GF-D8 (cell line): ENCODE measurements at places on chromosomes 2 and 18.

GRCh38 chr2:68811364-68811763 is 59.8 kb downstream of the BMP10 start:
- DNase-seq = no peak

GRCh38 chr2:8391126-8391525 is 290.7 kb upstream of the ID2 start:
- DNase-seq = no peak

GRCh38 chr18:24051031-24051947 is 36.7 kb downstream of the TTC39C start:
- DNase-seq = no peak

DNA sequence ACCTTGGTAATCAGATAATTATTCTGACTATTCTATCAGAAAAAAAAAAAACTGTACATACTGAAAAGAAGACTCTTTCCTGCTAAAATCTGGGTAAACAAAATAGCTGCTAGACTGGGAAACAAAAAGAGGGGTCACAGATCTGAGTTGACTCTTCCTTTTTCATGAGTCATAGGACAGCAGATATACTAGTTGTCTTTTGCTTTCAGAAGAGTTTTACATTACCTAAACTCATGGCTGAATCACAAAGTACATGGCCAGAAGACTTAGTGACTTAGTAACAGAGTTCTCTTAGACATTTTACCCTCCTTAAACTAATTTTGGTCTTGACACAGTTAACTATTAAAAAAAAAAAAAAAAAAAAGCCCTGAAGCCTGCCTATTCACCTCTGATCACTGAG is 834.0 kb upstream of the FSHR start:
- no peak for DNase-seq

- DNase-seq = no peak
Observed at GRCh38 chr2:186713691-186714090, 19.8 kb downstream of the FAM171B start.

DNA sequence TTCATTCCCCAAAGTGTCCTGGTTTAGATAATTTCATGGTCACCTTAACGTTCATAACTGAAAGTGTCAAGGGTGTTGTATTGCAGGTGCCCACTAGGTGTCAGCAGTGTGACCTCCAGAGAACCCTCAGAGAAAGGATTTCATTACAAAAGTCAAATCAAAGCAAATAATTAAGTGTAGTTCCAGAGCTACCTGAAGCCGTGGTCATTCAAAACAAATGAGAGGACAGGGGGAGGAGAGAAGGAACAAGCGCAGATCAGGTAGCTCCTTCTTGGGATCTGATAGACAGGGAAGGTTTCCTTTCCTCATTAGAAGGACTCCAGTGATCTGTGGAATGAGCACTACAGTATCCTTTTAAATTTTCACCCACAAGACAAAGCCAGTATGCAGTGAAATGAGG is at the start of gene SLC9A4:
TSS of gene SLC9A4 (plus strand) at position 207 of the 400 bp plus-strand sequence. CDS start 534 bp downstream, outside the sequence.
- no peak for DNase-seq

- DNase-seq = no peak
Observed at GRCh38 chr2:209942426-209942825, 60.0 kb upstream of the RPE start.

- DNase-seq = no peak
Observed at GRCh38 chr18:26614374-26614773, 66.0 kb upstream of the KCTD1 start.

GRCh38 chr18:22505141-22505591 is 87.5 kb upstream of the CTAGE1 start:
- DNase-seq = no peak

DNA sequence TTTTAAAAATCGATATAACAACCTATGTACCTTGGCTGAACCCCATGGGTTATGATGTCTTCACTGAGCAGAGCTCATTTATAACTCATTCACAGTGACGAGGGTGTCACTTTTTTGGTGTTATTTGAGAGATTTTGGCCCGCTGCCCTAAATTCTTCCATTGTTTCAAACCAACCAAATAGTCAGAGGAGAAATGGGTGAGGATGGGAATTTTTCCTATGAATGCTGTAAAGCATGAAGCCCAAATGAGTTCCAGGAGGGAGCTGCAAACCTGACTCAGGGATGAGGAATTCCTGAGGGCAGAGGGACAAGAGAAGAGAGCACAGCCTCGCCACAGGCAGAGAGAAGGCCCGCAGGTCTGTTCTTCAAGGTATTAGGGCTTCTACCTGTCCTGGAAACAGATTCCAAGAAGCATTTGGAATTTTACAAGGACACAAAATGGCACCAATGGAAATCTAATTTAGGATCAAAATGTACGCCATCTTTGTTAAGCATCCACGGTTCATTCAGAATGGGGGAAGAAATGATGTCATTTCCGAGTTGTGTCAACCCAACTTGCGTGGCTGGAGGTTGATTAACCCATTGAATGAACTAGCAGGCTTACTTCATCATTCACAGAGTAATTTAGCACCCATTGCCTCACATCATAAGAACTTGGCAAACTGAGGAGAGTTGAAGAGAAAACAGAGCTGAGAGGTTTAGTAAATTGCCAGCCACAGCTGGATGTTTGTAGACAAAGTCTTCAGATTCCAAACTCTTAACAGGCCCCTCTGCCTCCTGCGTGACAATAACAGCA is 133.5 kb downstream of the LAMA3 start:
- no peak for DNase-seq

DNA sequence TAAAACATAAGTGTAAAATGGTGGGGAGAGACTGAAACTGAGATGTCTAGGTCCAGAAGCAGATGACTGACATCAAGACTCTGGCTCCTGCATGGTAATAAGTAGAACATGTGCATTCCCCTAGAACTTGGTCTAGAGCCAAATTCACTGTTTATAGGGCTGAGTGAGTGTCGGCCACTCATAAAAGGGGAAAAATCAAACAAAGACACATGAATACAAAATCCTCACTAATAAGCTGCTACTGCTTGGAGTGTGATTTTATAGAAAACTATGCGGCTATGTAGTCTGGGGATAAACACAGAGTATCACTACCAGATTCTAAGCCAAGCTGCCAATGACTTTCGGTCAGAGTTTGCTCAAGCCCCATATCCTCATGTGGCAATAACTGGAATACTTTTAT is 1080.8 kb upstream of the DDX18 start:
- DNase-seq = no peak

GRCh38 chr2:162257425-162257824 is 14.2 kb upstream of the FAP start:
- no peak for DNase-seq

DNA sequence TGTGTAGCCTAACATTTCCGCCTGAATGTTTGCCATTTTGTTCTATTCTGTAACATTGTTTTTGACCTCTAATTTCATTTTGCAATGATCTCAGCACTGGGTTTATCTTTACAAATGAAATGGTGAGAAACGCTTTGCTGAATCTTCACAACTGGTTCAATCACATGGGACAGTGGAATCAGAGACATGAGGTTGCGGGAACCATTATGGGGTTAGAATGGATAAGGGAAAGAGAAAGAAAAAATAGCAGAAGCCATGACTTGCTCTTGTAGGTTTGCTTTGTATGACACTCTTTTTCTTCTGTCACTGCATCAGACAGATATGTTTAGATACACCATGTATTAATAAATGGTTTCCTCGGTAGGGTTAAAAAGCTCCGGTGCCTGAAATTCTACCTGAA is 114.3 kb upstream of the PELI1 start:
- no peak for DNase-seq

- no peak for DNase-seq
Observed at GRCh38 chr2:234164493-234165413, 114.3 kb downstream of the SPP2 start.

- no peak for DNase-seq
Observed at GRCh38 chr2:234420408-234420807, 76.5 kb downstream of the ARL4C start.

DNA sequence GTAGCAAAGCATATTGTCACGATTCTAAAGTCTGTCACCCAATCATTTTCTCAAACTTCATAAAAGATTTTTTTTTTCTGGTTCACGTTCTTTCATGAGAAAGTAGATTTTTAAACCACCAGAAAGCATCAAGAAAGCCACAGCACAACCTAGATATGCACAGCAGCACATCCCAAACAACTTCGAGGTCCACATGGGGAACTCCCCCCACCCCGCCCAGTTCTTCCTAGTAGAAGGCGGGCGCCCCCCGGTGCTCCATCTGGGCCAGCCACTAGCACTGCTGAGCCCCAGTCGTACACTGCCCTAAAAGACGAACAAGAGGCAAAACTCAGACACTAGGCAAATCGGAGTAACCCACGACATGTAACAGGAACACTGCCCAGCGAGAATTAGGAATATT is 15.5 kb downstream of the HDLBP start:
- DNase-seq = no peak

DNA sequence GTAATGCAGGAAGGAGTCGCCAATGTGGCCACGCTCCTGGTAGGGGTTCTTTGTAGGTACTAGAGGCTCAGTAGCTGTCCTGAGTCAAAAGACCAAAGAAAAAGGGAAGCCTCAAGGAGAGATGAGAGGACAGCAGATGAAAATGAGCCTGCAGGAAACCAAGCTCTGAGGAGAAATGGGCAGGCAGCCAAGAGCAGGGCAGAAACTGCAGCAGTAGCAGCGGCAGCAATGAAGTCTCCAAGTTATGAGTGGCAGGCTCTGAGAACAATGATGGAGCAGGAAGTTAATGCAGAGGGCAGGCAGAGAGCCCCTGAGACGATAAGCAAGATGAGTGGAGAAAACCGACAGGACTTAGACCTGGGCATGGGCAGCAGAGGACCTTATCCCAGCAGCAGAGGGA is 48.2 kb upstream of the TMEM200C start:
- DNase-seq = no peak

GRCh38 chr18:46677611-46678010 is 20.6 kb upstream of the LOXHD1 start:
- no peak for DNase-seq

- no peak for DNase-seq
Observed at GRCh38 chr2:160952464-160953254, 207.6 kb upstream of the TANK start.

- no peak for DNase-seq
Observed at GRCh38 chr2:240899468-240899865, 3.5 kb upstream of the MAB21L4 start.

GRCh38 chr2:98952966-98953365 is 16.9 kb upstream of the CRACDL start:
- DNase-seq = no peak

DNA sequence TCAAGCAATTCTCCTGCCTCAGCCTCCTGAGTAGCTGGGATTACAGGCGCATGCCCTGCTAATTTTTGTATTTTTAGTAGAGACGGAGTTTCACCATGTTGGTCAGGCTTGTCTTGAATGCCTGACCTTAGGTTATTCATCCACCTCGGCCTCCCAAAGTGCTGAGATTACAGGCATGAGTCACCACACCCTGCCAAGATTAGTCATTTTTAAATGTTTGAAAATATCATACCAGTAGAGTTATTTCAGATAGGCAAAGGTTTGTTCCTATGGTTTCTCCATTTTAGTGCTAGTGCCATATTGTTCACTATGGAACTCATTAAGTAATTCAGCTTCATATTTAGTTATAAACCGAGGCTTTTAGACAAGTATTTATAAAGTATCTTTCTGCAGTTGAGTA is 52.3 kb downstream of the HIBCH start:
- no peak for DNase-seq

DNA sequence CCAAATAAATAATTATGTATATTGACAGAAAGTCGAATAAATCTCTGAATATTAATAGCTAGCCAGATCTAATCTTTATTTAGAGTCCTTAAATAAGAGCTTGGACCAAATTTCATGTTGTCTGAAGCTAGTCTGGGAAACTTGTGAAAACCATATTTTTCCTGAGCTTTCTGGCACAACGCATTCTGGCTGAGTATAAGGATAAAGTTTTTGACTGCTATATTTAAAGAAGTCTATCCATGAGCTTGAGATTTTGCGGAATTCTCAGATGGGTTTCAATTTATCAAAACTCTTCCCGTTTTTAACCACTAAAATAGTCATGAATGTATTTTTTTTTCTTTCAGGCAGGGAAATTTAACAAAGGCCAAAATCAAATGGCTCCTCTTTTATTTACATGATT is 23.8 kb downstream of the FAP start:
- DNase-seq = no peak

- no peak for DNase-seq
Observed at GRCh38 chr2:172066394-172066886, 18.9 kb upstream of the DLX1 start.

- DNase-seq = no peak
Observed at GRCh38 chr2:45000341-45000901, 8.8 kb downstream of the SIX2 start.

DNA sequence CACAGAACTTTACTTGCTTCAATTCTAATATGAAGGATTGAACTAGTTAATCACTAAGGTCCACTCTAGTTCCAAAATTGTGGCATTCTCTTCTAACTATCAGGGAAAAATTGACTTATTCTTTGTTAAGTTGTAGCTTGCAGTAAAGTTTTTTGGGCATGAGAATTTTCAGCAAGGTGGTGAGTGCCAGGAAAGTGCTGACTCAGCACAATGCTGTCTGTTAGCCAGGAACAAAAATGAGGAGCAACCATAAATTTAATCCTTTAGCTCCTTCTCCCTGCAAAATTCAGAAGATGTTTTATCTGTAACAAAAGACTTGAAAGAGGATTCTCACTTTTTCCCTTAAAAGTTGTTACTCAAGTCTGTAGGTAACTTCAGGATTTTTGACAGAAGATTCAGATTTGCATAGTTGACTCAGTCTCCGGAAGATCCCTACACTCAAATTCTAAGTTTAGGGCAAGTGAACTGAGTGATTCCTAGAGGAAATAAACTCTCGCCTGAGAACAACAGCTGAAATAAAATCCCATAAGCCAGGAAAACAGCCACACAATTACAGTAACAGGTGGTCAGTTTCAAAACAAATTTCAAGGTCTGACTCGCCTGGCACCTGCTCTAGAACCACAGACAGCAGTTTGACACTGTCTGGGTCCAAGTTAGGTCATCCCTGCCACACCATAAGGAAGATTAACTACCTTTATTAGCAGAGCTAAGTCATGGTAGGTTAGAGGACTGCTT is 20.2 kb upstream of the DARS1 start:
- DNase-seq = no peak

GRCh38 chr18:57425096-57425495 is 10.1 kb upstream of the ONECUT2 start:
- DNase-seq = no peak

DNA sequence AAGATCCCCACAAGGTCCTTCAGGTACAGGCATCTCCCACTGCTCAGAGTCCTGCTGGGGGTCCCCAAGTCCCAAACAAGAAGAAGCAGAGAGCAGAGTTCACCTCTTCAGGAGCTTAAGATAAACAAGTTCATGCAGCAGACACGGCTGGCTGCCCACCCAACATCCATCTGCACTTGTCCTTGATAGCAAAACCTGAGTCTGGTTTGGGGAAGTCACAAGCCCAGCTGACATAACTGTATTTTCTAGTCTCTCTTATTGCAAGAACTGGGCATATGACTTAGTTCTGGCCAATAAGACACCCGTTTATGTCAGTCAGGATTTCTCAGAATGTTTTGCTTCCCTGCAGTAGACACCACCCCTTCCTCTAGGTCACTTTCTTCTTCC is 31.8 kb downstream of the AFF3 start:
- no peak for DNase-seq
